ENCODE measurements at places on chromosomes 1 and 21.

GRCh38 chr21:31554511-31555022 is 104.9 kb upstream of the SOD1 start:
- DNase-seq = no peak

DNA sequence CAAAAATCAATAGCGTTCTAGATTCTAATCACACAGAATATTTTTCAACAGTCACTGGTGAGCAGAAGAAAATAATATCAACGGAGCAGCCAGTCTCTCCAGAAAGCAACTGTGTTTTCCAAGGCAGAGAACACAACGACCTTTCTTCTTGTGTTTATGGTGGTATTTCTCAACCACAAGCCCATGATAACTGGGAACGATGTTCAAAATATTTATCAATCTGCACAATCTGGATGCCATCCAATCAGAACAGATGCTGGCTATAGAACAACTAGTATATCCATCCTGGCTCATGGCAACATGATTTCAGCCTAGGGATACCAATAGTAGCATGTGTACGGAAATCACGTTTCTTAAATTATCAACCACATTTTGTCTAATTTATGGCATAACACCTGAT is 162.7 kb upstream of the RUNX1 start:
- DNase-seq = no peak

DNA sequence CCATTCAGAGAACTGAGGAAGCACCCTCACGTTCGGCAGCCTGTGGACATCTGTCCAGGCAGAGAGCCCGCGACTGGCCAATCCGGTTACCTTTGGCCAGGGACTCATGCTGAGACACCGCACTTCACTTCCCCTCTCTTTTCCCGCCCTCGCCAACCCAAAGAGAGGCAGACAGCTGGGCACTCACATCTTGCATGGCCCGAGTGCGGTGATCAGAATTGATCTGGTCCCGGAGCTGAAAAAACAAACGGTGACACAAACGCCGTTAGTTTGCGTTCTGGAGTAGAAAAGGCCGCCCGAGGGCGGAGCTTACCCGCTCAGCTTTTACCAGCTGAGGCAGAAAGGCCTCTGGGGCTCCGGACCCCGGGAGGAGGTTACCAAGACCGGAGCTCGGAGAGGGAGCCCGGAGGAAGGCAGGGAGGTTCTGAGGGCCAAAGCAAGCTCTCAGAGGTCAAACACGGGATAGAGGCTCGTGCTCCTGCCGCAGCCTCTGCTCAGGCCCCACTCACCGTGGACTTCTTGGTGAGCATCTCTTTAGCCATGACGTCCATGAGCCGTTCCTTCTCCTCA is 376 bp downstream of the SF3A3 start:
- DNase-seq = peak; percentile 66

- no peak for DNase-seq
Observed at GRCh38 chr1:119565131-119565772, 58.2 kb downstream of the HSD3B1 start.

DNA sequence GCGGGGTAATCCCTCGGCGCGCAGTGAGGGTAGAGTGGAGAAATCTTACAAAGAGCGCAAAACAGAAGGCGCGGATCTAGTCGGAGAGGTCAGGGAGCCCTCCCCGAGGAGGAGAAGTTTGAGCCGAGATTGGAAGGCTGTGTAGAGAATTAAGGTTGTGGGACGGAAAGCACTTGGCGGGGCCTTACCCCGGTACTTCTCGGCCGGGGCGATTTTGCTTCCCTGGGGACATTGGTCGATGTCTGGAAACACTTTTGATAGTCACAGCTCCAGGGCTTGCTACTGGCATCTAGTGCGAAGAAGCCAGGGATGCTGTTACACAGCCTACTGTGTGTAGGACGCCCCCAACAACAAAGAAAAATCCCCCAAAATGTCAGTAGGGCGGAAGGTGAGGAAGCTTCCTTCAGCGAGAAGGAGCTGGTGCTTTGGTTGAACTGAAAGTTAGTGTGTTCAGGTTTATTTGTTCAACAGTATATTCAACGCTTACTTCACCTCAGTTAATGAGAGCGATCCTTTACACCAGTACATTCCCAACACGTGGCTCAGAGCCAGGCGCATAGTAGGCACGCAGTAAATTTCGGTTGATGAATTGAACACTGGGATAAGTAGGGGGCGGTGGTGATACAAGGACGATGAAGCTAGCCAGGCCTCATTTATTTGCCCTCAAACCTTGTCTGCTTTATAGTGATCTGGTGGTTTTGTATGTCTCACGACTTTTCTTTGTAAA is 807 bp downstream of the CEP85 start:
- no peak for DNase-seq

DNA sequence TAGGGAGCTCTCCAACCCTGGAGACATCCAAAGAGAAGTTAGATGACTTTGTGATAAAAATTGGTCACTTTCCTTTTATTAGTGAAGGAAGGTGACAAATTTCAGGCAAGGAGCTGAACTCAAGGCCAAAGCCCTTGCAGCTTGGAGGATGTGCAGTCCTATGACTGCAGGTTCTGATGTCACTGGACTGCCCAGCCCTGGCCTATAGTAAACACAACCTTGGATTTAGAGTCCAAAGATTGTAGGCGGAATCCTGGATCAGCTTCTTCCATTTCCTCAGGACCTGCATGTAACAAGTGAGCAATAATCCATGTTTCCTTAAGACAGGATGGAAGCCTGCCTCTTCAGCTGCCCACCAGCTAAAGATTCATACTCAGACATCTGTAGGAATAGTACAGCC is 169.3 kb upstream of the ZC3H12A start:
- DNase-seq = no peak

- DNase-seq = no peak
Observed at GRCh38 chr1:43980255-43981134, 1.5 kb downstream of the B4GALT2 start.

- no peak for DNase-seq
Observed at GRCh38 chr1:98398092-98398491, 263.4 kb upstream of the SNX7 start.

DNA sequence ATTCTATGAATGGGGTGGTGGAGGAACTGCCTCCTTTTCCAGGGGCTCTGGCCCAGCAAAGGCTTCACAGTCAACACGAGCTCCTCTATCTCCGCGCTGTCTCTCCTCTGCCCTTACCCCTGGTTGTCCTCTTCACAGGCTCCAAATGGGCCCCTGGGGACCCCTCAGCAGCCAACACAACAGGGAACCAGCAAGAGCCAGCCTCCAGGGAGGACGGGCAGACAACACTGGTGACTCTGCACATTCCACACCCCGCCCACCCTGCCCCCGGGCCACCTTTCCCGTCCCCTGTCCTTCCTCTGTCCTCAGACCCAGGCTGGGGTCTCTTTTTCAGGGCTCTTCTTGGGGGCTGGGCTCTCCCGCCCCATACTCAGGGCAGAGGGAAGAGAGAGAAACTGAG is 17.5 kb upstream of the ETV3 start:
- DNase-seq = no peak

GRCh38 chr1:100879422-100879821 is 15.2 kb downstream of the EXTL2 start:
- DNase-seq = no peak

DNA sequence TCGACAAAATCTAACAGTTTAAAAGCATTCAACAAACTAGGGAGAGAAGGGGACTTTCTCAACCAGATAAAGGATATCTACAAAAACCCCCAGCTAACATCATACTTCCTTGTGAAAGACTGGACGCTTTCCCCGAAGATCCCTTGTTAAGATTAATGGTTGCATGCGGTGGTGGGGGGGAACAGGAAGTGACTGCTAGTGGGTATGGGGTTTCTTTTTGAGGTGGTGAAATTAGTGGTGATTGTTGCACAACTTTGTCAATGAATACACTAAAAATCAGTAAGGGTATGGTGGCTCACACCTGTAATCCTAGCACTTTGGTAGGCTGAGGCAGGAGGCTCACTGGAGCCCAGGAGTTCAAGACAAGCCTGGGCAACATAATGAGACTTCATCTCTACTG is 26.9 kb upstream of the EYA3 start:
- no peak for DNase-seq

- no peak for DNase-seq
Observed at GRCh38 chr1:26280333-26281042, 602 bp downstream of the SH3BGRL3 start.

DNA sequence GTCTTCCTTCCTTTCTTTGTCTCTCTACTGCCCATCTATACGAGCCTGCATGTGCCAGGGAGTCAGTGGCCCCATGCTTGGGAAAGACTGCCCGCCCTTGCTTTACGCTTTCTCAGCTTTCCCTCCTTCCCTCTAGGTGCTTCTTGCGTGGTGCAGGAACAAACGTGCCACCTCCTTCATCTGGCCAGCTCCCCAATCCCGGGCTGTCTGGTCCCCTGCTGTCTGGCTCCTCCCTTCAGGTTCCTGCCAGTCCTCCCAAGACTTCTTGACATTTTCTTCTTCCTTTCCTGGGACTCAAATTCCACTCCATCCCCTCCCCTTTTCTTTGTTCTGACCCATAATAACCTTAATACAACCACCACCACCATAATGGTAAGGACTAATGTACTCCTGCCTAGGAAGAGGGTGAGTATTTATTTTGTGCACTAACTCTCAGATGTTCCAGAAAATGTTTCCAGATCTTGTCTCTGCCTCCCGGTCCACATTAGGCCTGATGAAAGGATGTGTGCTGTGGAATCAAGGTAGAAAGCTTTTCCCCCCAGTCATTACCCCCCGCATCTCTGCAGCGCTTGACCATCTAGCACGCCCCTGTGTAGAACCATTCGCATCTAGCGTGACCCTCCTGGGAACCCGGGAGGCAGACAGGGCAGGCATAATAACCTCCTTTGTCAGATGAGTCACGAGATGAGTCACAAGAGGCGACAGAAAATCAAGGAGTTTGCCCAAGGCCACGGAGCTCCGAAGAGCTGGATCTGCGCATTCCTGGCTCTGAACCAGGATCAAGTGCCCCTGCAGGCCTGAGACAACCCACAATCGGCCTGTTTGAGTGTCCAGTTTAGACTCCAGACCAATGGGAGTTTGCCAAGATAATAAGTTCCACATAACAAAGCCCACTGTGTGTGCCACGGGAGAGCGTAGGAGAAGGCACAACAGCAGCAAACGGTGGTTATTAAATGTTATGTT is 60.1 kb upstream of the NEK2 start:
- DNase-seq = no peak

- DNase-seq = no peak
Observed at GRCh38 chr1:162165528-162165927, 96.0 kb downstream of the NOS1AP start.

GRCh38 chr1:53025034-53025768 is 36.8 kb upstream of the PODN start:
- peak; percentile 64 for DNase-seq

- no peak for DNase-seq
Observed at GRCh38 chr1:156895927-156896326, 2.4 kb downstream of the PEAR1 start.

- no peak for DNase-seq
Observed at GRCh38 chr1:185404291-185404690, 87.2 kb upstream of the IVNS1ABP start.

DNA sequence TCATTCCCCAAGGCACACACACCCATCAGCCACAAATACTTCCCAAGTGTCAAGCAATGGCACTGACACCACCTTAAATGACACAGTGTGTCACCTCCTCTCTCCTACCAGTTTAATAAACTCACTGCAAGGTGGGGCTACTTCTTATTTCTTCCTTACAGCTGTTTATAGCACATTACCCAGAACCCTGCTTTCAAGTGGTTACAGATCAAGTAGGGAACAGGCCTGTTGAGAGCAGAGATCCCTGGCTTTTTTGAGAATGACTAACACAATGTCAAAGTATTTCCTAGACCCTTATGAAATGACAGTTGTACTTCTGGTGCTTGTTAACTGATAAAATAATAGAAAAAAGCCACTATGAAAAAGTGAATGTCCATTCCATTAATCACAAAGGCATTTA is 19.8 kb downstream of the ZBTB17 start:
- no peak for DNase-seq

GRCh38 chr1:167900907-167901306 is 13.0 kb downstream of the ADCY10 start:
- DNase-seq = no peak

DNA sequence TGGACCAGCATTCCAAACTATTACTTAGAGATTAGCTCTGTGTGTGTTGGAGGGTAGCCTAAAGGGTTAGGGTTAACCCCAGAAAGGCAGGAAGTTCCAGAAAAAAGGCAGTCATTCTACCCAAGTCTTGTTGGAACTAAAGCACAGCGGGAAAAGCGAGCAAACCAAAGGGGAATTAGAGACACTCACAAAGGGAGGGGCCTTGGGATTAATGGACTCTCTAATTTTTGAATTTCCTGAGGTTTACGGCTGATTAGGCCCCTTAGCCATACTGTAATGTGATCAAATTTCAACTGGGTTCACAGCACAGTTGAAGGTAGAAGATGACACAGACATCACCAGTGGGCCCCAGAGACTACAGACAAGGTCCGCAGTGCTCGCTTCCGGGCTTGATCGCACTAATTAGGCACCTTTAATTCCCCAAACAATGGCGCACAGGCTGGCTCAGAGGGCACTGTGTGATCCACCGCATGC is 28.3 kb downstream of the CAPZB start:
- DNase-seq = no peak

GRCh38 chr1:18007391-18008041 is 100.1 kb upstream of the IGSF21 start:
- DNase-seq = no peak

- no peak for DNase-seq
Observed at GRCh38 chr21:17428484-17428869, 84.4 kb upstream of the CXADR start.

DNA sequence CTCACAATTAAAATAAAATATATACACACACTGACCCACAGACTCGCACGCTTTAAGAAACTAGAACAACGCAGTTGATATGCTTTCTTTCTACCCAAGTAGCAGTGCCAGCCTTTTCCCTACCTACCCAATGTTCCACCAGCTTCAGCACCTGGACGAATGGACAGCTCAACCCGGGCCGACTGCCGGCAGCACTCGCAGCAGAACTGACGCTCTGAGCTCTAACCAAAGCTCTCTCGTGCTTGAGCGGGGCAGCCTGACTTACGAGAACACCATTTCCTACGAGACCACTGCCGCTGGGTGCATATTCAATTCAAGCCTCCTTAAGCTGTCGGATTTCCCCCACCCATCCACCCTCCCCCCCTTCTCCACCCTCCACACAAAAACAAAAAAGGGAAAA is 127.4 kb upstream of the DPYD start:
- peak; percentile 80 for DNase-seq

- DNase-seq = no peak
Observed at GRCh38 chr1:184881941-184882913, 92.1 kb downstream of the NIBAN1 start.

DNA sequence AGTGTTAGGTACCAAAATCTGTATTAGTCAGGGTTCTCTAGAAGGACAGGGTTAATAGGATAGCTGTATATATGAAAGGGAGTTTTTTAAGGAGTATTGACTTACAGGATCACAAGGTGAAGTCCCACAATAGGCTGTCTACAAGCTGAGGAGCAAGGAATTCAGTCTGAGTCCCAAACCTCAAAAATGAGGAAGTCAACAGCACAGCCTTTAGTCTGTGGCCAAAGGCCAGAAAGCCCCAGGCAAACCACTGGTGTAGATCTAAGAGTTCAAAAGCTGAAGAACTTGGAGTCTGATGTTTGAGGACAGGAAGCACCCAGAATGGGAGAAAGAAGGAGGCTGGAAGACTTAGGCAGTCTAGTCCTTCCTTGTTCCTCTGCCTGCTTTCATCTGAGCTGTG is 487.5 kb upstream of the CHRM3 start:
- DNase-seq = no peak

Data from left lobe of liver (tissue), 2 donors.